ENCODE measurements at places on chromosomes 2 and 18.

DNA sequence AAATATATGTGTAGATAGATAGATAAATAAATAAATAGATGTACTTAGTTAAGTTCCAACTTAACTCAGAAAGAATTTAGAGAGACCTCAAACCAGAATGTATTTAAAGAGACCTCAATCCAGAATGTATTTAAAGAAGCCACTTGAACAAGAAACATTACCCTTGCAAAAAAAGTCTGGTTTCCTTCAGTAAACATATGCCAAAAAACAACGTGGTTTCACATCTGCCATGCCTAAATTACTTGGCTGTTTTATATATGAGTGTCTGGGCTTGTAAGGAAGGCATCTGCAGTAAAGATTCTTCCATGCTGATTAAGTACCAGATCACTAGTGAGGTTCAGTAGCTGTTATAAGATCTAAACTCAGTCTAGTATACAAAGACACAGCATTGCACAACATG lies 29.1 kb upstream of the RPE start:
- no peak for DNase-seq

GRCh38 chr18:57234346-57234745 lies 87.5 kb downstream of the BOD1L2 start:
- no peak for DNase-seq

DNA sequence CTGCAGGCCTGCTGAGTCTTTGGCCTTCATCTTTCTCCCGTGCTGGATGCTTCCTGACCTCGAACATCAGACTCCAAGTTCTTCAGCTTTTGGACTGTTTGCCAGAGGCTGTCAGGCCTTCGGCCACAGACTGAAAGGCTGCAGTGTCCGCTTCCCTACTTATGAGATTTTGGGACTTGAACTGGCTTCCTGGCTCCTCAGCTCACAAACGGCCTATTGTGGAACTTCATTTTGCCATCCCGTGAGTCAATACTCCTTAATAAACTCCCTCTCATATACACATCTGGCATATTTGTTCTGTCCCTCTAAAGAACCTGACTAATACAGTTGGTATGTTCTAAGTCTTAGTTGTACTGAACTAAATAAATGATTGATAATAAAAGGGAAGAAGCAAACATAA lies 702.8 kb upstream of the LINC00305 start:
- DNase-seq: no peak

DNA sequence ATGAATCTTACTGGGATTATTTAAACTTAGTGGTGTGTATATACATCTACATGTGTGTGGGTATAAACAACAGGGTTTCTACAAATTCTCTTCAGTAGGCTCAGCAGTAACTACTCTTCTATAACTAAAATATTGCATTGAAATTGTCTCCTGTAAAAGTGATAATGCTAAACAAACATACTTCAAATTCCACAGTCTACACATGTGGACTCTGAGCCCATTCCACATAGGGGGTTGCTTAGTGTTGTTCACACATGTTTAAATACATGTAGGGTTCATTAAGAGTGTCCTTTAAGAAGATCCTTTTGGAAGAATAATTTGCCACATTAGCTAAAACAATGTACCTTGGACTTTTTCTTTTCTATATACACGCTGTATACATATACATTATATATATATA lies 152.8 kb upstream of the VRK2 start:
- no peak for DNase-seq

GRCh38 chr2:209334188-209335017 lies 89.4 kb upstream of the MAP2 start:
- peak; percentile 9 for DNase-seq

- no peak for DNase-seq
Measured at GRCh38 chr2:159013103-159013502, 44.7 kb downstream of the TANC1 start.

GRCh38 chr2:18501729-18502128 lies 58.7 kb downstream of the RDH14 start:
- DNase-seq: no peak

- DNase-seq: no peak
Measured at GRCh38 chr2:68237404-68237803, 14.9 kb downstream of the PPP3R1 start.
